ENCODE measurements at places on chromosomes 3 and 15. TPM values are rescaled to one million over a fixed set of nuclear protein-coding genes. Genes with fewer than 3 reads are reported as not detected.

The GASK1A gene
- 0.09 TPM for total RNA-seq

The MORC1 gene
- total RNA-seq, result not detected

The AEN gene
- 53.4 TPM for total RNA-seq

The CYP19A1 gene
- total RNA-seq, result 1.1 TPM

The GPR62 gene
- not detected for total RNA-seq

The AKAP13 gene
- 149 TPM for total RNA-seq

The CYP1A2 gene
- total RNA-seq, result not detected

The TMEM212 gene
- not detected for total RNA-seq

The ZNF662 gene
- total RNA-seq, result 0.93 TPM

The BCL2A1 gene
- total RNA-seq, result 17.5 TPM

The ZNF502 gene
- total RNA-seq, result 0.59 TPM

The STRA6 gene
- not detected for total RNA-seq

The HGD gene
- 0.50 TPM for total RNA-seq

The ZPLD1 gene
- not detected for total RNA-seq

The APEH gene
- 108 TPM for total RNA-seq

The IMPG2 gene
- total RNA-seq, result 0.20 TPM
